ENCODE measurements at places on chromosomes 5 and 9.

- DNase-seq = peak; percentile 45
Observed at GRCh38 chr9:128551657-128552152, 682 bp upstream of the SPTAN1 start.

DNA sequence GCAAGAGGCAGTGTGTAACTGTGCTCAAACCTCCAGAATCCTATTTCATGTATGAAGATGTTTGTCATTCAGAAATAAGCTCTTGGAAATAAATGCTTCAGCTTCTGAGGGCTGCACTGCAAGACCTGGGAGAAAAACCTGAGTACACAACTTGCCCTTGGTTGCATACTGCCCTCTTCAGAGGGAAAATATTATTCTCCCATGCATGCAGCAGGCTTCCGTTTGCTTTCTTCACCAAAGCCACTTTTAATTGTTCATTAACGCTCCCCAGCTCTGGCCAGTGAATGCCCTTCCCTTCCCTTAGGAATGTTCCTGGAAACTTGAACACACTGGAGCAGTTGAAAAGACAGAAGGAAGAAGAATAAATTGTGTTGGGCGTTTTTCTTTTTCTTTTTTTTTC lies 2.5 kb upstream of the WHRN start:
- DNase-seq = no peak

DNA sequence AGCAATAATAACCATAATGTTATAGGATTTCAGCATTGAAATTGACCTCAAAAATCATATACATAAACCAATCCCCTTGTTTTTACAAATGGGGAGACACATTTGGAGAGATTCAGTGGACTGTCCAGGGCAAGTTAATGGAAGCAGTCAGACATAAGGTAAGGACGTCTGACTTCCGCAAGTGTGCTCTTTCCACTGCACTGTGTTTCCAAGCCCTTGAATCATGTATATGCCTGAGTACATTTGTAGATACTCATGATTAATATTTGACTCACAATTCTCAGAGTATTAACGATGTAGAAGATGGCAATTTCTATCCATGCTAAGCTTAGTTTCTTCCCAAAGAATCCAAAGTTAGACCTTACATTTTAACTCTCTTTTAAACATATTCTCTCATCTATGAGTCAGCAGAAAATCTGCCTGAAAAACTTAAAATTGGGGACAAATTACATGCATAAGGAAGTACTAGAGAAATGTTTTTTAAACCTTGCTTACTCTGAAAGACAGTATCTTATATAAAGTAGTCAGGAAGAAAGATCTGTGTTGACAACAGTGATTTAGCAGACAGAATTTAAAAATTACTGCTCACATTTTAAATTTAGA lies 165.3 kb downstream of the NFIB start:
- DNase-seq = no peak

- DNase-seq = peak; percentile 58
Observed at GRCh38 chr9:86766912-86767311, 180.4 kb downstream of the GAS1 start.

DNA sequence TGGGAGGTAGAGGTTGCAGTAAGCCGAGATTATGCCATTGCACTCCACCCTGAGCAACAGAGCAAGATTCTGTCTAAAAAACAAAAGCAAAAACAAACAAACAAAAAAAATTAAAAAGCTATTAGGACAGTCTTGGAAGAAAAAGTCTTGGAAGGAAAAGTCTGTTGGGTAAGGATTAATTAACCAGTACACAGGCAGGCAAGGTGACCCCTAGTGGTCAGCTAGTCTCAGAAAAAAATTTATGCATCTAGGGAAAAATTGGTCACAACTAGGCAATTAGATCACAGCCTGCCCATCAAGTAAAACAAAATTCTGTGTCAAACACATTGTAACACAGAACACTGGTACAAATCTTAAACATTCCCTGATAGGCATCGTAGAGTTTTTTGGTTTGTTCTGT lies 6.7 kb upstream of the ANKRD18B start:
- no peak for DNase-seq

DNA sequence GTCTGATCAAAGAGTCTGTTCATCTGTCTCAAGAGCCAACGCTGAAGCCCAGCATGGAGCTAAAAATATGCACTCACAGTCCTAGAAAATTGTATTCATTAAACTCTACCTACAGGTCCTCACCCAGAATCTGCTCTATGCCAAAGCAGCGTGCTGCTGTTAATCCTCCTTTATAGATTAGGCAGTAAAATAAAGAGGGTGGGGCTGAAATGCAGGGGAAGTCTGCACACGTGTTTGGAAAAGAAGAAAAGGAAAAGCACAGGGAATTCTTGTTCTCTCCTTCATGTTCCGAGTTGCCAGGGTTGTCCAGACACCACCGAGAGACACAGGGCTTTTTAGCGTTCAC lies 121.4 kb upstream of the TMEM161B start:
- DNase-seq = no peak

DNA sequence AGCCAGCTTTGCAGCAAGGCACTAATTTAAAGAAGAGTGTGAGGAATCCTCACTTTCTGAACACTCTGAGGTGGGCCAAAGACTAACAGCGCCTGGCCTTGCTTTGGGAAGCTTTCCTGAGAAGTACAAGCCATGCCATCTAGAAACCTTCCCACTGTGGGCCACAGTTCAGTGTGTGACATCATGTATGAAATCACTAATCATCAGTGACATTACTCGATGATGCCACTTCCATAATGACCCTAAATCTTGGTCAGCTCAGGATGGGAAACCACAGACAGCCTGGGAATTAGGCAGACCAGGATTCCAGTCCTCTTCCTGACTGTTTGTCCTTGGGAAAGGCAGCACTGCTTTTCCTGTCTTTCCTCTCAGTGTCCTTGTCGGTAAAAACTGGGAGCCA lies 54.2 kb upstream of the HSPA9 start:
- no peak for DNase-seq

- no peak for DNase-seq
Observed at GRCh38 chr5:74201334-74202081, 439.0 kb downstream of the ENC1 start.
